Type B pancreatic cell (in vitro differentiated cells): ENCODE measurements at places on chromosomes 7 and 10. TPM values are rescaled to one million over a fixed set of nuclear protein-coding genes. Genes with fewer than 3 reads are reported as not detected.

PSD gene
- total RNA-seq = 7.8 and 9.3 TPM in 2 replicates

DNA sequence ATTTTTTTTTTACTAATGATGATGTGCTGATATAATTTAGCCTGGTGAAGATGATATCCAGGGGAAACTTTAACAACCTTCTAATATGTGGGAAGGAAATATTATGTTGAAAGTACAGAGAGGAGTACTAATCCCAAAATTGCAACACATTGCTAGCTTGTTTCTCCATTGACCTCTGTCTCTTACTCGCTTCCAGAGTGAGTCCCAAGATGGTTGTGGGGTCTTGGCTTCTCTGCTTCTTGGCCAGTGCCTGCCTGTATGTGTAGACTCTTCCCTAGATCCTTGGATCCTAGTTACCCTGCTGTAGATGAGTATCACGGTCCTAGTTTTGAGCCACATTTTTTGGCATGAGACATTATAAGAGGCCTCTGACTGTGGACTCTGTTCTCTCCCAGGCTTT is 17.5 kb downstream of the BMPER start:
- H3K36me3 ChIP-seq = no peaks in the 10 kb centered on the region
- peaks cover 23% of the 10 kb centered on the region for H3K27me3 ChIP-seq

DNA sequence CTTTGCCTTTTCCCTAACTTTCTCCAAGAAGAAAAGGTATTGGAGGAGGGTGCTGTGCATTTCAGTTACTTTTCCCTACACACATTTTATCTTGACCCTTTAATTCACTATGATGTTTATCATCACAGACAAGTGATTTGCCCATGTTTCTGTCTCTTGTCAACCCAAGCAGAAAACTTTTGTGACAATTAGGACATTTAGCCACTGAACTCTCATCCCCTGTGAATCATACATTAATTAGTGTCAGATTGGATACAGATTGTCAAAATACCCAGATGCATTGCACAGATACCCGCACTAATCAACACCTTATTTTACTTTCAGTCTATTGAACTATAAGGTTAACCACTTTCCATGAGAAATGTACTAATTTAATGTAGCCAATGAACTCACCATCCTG is 912.9 kb downstream of the SORCS1 start:
- H3K36me3 ChIP-seq = no peaks in the 10 kb centered on the region
- no peak overlapping the region for H3K27ac ChIP-seq
- H3K27me3 ChIP-seq = no peaks in the 10 kb centered on the region
- H3K4me1 ChIP-seq = no peaks in the 10 kb centered on the region
- H3K4me3 ChIP-seq = no peak overlapping the region
- no peak for DNase-seq

DNA sequence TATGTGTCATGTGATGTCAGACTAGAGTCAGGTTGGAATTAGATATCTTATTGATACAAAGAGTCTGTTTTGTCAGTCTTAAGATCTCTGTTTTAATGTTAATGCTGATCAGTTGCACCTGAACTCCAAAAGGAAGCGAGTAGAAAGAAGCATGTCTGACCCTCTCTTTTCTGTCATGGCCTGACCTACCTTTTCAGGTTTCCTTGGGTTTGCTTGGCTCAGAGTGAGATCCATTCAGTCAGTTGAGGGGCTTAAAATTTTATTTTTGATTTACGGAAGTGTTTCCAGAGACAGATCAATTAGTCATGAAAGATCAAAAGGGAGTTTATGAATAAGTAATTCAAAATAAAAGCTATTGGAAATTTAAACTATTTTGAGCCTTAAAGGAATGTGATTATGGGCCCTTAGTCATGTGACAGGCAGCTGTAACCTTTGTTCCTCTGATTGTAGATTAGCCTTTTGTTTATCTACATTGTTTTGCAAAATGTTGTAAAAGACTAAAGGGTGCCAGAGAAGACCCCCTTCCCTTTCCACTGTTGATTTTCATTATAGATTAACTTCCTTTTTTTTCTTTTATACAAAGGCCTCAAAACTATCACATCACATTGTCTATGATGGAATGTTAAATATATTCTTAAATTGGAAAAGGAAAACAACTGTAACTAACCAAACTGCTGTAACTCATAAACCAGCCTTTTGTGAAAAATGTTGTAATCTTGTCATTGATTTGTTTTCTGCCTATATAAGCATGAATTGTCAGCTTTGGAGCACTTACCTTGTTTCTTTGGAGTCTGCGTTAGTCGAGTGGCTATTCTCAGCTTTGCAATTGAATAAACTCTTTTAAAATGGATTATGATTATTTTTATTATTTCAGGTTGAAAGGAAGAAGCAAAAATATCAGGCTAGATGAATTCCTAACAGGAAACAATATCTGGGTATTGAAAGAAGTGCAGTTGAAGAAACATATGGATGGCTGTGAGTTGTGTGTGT is 195.5 kb upstream of the MBL2 start:
- no peak for DNase-seq
- H3K27me3 ChIP-seq = no peaks in the 10 kb centered on the region
- peaks cover 9% of the 10 kb centered on the region for H3K4me1 ChIP-seq
- H3K36me3 ChIP-seq = no peaks in the 10 kb centered on the region
- no peak overlapping the region for H3K27ac ChIP-seq
- H3K4me3 ChIP-seq = no peak overlapping the region

EPDR1 gene
- total RNA-seq = 0.90 and 6.1 TPM in 2 replicates

DNA sequence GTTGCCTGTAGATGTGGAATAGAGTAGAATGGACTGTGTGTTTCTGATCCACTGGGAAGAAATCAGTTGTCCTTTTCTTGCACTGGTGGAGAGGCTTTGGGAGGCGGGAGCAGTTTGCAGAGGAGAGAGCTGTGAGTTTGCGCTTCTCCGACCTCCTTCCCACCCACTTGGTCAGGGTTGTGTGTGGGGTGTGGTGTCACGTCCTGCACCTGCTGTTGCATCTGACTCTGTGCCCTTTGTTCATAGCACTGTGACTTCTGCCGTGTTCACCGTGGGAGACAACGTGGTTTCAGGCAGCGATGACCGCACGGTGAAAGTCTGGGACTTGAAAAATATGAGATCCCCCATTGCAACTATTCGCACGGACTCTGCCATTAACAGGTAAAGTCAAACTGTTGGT is 67.8 kb downstream of the WDR37 start:
- H3K27me3 ChIP-seq = no peaks in the 10 kb centered on the region
- peaks cover 53% of the 10 kb centered on the region for H3K36me3 ChIP-seq
- H3K27ac ChIP-seq = no peak overlapping the region
- H3K4me1 ChIP-seq = peaks cover 31% of the 10 kb centered on the region

DNA sequence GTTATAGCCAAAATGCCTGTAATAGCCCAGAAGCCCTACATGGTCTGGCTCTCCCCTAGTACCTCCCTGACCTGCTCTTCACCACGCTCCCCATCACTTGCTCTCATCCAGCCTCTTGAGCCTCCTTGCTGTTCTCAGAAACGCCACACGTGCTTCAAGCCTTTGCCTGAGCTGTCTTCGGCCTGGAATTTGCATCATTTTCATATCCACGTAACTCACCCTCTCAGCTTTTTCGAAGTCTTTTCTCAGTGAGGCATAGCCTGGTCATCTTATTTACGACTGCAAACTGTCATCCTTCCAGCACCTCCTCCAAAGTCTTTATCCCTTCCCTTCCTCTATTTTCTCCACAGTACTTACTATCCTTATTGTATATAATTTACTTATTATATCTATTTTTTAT is 151.0 kb upstream of the AHR start:
- H3K4me1 ChIP-seq = no peaks in the 10 kb centered on the region
- no peaks in the 10 kb centered on the region for H3K36me3 ChIP-seq
- H3K27me3 ChIP-seq = no peaks in the 10 kb centered on the region
- no peak for DNase-seq

OPN4 gene
- total RNA-seq = not detected in 2 replicates

DNA sequence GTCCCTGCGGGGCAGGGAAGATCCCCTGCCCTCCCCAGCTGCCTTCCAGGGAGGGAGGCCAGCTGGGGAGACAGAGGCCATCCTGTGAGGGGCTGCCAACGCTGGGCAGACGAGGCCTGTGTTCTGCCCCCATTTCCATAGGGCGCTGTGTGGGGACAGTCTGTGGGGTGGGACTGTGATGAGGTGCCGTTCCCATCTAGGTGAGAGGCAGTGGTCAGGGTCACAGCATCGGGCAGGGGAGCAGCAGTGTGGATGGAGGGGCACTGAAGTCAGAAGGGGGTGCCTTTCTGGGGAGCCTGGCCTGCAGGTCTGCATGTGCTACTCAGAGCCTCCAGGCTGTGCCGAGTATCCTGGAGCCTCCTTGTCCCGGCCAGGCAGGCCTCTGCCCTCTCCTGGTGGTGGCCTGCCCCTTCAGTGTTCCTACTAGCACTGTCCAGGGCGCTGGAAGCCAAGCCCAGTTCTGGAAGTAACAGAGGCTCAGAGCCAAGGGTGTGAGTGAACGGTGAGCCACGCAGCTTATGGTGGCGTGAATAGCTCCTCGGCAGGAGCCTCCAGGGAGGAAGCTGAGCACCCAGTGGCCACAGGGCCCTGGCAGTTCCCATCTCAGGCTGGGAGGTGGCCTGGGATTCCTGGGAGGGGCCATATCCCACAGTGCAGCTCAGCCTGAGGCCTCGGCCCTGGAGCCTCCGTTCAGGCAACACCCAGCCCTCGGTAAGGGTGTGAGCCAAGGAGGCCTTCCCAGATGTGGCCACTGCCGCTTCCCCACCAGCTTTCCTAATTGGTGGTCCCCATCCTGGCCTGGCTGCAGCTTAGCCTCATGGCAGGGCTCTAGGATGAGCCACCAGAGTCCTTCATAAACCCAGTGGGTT is 23.3 kb upstream of the CSGALNACT2 start:
- no peak for DNase-seq
- H3K36me3 ChIP-seq = no peaks in the 10 kb centered on the region
- H3K4me3 ChIP-seq = no peak overlapping the region
- H3K27ac ChIP-seq = no peak overlapping the region

DNA sequence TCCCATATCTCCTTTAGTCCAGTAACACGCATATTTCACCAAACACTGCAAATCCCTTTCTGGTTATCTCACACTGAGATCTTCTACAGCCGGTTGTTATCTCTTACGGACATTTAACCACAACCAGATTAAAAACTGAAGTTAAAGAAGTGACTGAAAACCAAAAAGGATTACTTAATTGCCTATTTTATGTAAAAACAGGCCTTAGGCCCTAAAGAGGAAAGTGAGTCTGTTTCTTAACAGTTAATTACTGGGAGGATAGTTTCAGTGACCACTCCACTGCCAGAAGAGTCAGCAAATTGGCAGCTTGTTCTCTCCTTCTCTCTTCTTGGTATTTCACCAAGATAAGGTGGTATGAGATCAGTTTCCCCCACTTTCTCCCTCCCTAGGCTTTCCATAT is 161.9 kb upstream of the MEOX2 start:
- no peak overlapping the region for H3K27ac ChIP-seq
- no peak overlapping the region for H3K4me3 ChIP-seq
- H3K4me1 ChIP-seq = peaks cover 4% of the 10 kb centered on the region
- H3K36me3 ChIP-seq = no peaks in the 10 kb centered on the region
- DNase-seq = no peak

AKR1C4 gene
- total RNA-seq = 0.34 and 2.0 TPM in 2 replicates

GRCh38 chr7:54242776-54243175 is 299.4 kb upstream of the VSTM2A start:
- no peaks in the 10 kb centered on the region for H3K4me1 ChIP-seq
- no peak for DNase-seq
- no peaks in the 10 kb centered on the region for H3K27me3 ChIP-seq
- no peak overlapping the region for H3K4me3 ChIP-seq
